ENCODE measurements at places on chromosomes 13 and 19. TPM values are rescaled to one million over a fixed set of nuclear protein-coding genes. Genes with fewer than 3 reads are reported as not detected.

DNA sequence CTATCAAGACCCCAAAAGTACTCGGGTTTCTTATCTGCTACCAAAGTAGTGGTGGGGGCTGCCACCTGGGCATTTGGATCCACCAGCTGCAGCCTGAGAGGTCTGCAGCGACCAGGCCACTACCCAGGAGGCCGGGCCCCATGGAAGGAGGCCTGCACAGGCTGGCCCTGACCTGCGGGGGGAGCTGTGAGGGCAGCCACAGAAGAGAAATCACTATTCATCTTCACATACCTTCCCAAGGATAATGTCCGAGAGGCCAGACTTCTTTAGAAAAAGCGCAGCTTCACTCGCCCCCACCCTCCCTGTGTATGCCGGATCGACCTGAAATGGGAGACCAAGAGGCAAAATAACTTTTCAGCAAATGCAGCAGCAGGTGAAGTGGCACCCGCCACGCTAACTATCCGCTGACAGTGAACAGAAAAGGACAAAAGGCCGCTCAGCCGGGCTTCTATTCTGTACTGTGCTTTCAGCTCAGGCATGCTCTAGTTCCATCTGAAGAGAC lies 30.1 kb downstream of the EPS15L1 start:
- peak; percentile 10 for DNase-seq

- DNase-seq: peak; percentile 25
Observed at GRCh38 chr19:50669302-50670101, 20.3 kb downstream of the C19orf81 start.

LYPD3 gene
- polyA plus RNA-seq: 0.24 TPM

COMP gene
- polyA plus RNA-seq: not detected

- DNase-seq: no peak
Observed at GRCh38 chr13:103283451-103283820, 217.2 kb upstream of the SLC10A2 start.

Data from CD14-positive monocyte (primary cell).